ENCODE measurements at places on chromosomes 11 and 22.
A peak's percentile ranks its signal among the peaks of the same experiment; 100 is the strongest.

- DNase-seq, result no peak
Observed at GRCh38 chr22:28801845-28802594, 1.7 kb upstream of the XBP1 start.

- DNase-seq, result peak; percentile 40
Observed at GRCh38 chr11:112226831-112227401, 688 bp downstream of the PTS start.

DNA sequence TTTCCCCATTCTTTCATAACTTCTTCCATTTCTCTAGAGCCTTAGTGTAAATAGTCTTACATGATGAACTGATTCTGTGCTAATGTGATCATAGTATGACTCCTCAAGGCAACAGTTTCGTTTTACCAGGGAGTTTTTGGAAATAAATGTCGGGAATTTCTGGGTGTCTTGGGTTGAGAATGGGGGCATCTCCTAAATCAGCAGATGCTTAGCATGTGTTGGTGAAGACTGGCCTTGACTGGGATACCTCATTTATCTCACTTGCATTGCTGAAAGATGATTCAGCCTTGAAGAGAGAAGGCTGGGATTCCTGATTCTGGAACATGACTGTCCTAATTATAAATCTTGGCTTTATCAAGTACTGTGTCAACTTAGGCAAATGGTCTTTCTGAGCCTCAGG lies 115.7 kb upstream of the C11orf87 start:
- DNase-seq, result no peak

DNA sequence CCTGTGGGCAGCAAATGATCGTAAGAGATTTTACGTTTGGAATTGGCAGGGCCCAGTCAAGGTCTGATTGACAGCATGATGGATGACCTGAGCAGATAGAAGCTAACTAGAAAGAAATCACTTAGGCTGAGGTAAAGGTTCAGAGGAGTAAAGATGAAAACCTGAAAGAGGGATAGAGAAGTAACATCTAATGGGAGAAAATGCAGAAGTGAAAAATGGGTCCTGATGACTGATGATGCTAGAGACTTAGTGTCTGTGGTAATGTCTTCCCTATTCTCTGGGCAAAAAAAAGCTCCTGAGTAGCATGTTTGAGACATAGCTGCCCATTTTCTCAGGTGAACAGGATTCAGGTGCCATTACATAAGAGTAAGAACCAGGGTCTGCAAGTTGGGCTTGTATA lies 628.8 kb upstream of the ANO5 start:
- no peak for DNase-seq

- no peak for DNase-seq
Observed at GRCh38 chr11:25066706-25067105, 569.9 kb downstream of the LUZP2 start.

- no peak for DNase-seq
Observed at GRCh38 chr11:116226731-116227130, 546.1 kb downstream of the BUD13 start.

DNA sequence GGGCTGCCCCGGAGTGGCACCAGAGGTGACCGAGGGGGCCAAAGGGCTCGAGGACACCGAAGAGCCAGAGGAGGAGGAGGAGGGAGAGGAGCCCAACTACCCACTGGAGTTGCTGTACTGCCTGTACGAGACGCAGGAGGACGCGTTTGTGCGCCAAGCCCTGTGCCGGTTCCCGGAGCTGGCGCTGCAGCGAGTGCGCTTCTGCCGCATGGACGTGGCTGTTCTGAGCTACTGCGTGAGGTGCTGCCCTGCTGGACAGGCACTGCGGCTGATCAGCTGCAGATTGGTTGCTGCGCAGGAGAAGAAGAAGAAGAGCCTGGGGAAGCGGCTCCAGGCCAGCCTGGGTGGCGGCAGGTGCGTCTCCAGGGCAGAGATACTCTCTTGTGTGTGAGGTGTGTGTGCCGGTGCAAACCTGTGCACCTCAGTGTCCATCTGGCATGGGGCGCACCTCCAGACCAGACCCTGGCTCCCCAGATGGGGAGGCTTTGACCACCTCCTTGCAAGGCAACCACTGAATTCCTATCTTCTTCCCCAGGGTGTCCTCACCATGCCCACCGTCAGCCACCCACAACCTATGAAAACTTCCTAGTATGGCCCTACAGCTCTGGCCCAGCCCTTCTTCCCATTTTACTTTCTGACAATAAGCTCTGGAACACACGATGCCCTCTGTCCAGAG lies 3.4 kb downstream of the NLRP6 start:
- DNase-seq, result no peak

DNA sequence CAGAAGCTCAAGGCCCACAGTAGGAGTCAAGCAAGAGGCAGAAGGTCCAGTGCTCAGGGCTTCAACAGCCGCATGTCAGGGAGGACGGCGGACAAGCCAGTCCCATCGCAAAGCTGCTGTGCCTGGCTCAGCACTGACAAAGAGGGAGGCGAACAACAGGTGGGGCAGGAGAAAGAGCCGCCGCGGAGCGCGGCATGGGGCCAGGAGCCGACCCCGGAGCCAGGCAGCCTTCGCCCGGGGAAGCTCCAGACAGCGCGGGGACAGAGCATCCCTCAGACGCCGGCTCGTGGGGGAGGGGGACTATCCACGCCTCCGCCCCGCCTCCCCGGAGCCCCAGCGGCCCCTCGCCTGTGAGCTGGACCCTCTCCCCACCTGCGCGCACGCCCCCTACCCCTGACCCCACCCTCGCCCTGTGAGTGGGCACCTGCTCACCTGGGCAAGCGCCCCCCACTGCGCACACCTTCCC lies 369 bp downstream of the DHCR7 start:
- no peak for DNase-seq

DNA sequence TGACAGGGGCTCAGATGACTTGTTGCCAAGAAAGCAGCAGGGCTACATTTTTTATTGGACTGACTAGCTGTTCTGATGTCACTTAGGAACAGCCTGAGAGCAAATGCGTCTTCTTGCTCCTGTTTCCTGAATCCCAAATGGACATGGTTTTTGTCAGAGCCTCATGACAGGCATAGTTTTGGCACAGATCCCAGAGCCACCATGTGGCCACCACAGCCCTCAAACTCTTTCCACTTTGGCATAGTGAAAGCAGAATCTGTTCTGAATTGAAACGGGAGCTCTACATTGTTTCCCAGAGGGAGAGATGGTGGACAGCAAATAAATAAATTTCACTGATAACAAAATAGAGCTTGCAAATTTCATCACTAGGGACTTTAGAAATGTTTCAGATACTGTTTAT lies 222.2 kb downstream of the C11orf87 start:
- DNase-seq, result no peak

DNA sequence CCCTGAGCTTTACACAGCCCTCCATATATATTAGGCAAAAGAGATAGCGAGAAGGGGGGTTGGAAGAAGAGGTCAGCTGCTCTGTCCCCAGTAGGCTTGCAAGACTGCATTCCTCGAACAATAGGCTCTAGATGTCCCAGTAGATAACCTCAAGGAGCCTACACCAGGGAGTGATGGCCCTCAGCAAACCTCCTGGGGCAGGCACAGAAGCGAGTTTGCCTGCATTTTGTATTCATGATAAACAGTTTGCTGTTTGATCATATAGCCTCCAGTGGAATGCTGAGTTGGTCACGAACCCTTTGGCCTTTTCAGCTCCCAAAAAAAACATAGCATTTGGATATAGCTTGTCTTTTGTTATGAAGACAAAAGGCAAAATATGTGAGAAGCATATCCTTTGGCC lies 95.1 kb upstream of the GRAMD1B start:
- DNase-seq, result no peak
